Sciatic nerve (tissue), 2 donors: ENCODE measurements at places on chromosomes 3 and 15.

- DNase-seq: no peak
Measured at GRCh38 chr3:146130881-146131371, 30.1 kb downstream of the PLOD2 start.

- DNase-seq: no peak
Measured at GRCh38 chr15:49406352-49407118, 16.5 kb upstream of the FGF7 start.

GRCh38 chr3:13200465-13200864 lies 127.2 kb upstream of the IQSEC1 start:
- DNase-seq: no peak

DNA sequence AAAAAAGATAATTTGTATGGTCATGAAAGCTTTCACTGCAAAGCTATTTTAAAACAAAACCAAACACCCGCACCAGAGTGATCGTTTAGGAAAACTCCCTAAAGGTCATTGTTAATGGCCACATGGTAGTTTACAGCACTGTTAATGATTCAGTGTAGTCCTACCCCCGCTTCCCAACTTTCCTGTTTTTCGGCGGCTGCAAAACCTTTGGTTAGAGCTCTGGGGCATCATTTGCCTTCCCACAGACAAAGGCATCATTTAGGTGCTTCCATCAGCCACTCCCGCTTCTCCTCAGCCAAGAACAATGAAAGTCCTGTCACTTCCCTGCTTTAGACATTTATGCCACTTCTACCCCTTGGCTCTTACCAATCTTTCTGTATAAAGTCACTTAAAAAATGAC lies 10.6 kb downstream of the MELTF start:
- no peak for DNase-seq

DNA sequence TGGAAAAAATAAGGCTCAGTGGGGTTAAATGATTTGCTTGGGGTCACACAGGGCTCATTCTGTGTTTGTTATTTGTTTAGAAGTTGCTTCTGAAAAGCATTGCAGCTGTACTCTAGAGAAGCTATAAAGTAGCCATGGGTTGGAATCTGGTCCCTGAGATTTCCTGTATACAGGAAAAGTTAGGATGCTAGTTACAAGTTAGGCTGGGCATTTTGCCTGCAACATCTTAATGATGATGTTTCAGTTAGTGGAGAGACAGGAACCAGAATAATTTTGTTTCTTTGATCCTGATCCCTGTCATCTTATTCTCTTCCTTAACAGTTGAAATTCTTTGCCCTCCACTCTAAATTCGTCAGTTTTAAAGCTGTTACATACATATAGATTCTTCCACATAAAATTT lies 445.3 kb downstream of the OTOL1 start:
- no peak for DNase-seq

DNA sequence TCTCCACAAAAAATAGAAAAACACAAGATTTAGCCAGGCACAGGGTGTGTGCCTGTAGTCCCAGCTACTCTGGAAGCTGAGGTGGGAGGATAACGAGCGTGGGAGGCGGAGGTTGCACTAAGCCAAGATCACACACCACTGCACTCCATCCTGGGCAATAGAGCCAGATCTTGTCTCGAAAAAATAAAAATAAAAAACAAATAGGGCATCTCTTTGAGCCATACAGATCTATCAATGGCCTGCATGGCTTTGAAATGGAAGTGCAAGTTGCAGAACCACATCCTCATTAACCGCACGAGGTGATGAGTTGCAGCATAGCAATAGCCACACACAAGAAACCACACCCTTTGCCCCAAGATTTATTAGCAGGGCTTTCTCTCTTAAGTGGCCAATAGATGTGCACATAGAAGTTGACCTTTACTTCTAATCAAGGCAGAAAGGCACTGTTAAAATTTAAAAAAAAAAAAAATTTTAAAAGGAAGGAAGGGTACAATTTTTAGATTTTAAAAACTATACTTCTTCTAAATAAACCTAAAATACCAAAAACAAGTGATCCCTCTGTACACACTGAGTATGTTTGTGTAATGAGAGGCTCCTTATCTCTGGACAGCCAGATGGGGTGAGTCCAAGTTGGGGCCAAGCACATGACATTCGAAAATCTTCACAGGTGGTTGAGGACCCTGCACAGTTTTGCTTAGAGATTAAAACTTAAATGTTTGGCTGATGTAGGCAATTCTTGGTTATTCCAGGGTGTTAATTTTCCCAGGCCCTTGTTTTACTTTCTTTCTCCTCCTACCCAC lies 53.4 kb downstream of the FILIP1L start:
- DNase-seq: no peak

DNA sequence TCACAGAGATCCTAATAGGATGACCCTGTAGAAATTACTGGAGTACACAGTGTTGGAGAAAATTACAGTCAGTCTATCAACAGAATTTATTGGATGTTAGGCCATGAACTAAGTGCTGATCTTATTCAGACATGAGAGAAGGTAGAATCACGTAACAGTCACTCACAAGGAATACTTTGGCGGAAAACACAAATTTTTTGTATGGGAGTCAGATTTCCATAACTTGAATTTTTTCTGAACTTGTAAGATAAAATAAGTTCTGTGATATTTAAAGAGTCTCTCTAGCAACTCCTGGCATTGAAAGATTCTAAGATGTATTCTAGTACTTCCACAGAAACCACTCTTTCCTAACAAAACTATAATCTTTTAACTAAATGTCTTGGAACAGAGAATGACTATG lies 178.8 kb upstream of the MME start:
- no peak for DNase-seq

DNA sequence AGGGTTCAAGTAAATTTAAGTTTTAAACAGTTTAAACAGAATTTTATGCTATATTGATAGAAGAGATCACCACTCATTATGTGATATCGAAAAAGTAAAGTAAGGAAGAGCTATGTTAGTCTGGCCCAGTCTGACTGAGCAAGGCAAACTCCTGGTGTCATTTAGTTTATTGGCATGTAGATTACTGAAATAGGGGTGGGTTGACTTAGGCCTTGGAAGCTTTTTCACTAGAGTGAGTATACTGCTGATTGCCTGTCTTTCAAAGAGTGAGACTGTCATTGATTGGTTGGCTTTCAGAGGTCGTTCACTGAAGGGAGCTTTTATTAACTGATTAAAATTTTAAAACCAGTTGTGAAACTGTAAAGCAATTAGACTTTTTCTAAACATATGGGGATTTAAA lies 294.5 kb downstream of the NAALADL2 start:
- DNase-seq: no peak

DNA sequence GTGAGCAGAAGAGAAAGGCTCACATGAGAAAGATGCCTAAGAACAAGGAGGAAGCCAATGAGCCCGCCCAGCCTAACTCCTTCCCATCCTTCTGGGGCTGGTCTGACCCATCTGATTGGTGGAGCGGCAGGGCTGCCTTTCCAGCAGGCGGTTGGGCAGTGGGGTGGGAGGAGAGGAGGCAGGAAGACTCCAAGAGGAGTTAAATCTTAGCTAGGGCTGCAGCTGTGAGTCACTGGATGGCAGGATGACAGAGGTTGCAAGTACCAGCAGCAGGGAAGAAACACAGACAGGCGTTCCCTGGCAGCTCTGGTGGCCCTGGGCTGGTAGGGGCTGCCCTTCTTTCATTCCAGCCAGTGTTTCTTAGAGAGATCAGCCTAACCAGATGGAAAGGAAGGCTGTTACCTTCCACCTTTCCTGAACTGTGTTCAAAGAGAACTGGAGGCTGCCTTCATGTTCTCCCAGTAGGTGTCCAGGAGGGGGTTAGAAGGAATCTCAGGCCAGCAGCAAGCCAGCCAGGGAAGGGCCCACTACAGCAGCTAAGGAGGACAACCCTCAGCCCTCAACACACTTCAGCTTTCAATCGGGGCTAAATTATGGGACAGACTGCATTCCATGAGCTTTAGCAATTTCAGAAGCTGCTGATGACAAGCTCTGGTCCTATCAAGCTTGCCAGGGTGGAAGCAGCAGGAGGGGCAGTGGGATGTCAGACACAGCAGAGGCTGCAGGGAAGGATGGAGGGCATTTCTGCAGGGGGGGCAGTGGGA lies 50.3 kb downstream of the CHSY1 start:
- peak; percentile 88 for DNase-seq
